Activated effector memory CD4-positive, alpha-beta T cell treated with Interleukin-2 at 50 U/mL for 16 hours (primary cell): ENCODE measurements at places on chromosomes 6 and 20.

- DNase-seq, result no peak
Observed at GRCh38 chr6:129609635-129610034, 100.3 kb downstream of the ARHGAP18 start.

DNA sequence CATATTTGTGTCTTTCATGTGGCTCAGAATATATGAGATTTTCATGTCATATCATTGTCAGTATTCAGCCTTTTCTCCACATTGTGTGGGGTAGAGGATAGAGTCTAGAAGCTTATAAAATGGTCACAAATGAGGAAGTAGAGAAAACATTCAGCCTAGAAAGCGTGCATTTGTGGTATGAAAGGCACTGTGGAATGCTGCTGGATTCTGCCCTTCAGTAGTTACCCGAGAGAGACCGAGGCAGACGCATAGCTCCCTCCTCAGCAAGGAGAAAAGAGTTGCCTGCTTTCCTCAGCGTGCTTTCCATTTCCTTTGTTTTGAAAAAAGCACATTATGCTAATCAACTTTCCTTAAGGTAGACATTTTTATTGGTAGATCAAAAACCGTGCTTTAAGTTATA, 28.7 kb downstream of the MYB start:
- no peak for DNase-seq

DNA sequence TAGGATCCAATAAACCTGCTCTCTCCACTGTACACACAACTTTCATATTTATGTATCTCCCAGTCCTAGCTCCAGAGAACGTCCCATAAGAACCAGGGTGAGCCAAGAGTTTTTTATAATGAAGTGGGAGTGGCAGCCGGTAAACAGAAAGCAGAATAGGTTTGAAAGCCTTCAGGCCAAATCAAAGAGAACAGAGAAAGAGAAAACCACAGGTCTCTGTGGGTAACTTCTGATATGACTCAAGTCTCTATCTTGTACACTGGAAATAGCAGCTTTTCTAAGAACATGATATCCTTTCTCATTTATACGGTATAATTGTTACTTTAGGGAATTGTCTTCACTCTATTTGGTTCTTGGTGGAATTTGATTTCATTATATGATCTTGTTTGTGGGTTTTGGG, 273.6 kb downstream of the PACRG start:
- DNase-seq, result no peak

DNA sequence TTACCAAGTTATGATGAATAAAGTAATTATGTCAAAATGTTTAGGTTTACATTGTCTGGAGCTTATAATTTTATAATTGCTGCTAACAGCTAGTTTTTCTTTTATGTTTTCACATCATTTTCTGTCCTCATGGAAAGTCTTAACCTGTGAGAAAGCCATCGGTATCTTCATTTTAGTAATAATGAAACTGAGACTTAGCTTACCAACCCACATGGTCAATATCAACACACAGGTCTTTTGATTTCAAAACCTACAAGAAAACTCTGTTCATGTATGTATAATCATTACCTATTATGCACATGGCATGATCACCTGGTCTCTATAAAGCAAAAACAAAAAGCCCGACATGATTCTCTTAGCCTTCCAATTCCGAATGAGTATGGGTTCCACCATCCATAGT, 61.9 kb downstream of the KCNQ5 start:
- no peak for DNase-seq

DNA sequence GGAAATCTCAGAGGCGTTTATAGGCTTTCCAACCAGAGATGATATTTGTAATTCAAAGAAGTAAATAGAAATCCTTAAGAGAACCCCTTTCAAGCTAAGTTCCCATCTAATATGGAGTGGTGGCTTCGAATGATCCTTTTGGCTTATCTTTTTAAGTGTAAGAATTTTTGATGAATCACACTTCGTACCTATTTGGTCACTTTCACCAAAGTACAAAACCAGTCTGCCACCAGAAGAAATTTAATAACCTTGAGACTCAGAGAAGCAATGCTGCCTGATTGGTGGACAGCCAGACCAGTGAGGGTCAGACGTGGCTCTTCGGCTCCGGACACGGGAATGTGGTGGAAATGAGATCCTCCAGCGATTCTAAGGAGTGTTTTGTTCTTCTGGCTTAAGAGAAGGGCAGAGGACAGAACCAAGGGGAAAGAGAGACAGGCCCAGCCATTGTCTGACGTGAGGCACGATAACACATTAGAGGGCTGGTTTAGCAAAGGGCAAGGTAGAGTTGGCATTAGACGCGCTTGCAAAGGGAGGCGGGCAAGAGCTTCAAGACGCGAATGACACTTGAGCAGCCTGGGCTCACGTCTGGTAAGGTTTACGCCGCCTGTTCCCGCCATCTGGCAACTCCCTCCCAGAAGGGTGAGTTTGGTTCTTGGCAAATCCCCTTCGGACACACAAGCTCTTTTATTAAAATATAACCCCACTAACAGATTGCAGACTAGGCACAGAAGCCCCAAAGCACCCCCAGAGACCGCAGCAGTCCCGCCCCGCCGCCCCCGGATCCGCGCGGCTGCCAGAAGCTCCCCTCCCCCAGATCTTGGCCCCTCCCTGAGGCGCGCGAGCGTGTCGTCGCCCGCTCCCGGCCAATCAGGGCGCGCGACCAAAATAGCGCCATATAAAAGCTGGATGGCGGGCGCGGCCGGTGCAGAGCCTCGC, 50.0 kb upstream of the EZR start:
- peak; percentile 95 for DNase-seq

DNA sequence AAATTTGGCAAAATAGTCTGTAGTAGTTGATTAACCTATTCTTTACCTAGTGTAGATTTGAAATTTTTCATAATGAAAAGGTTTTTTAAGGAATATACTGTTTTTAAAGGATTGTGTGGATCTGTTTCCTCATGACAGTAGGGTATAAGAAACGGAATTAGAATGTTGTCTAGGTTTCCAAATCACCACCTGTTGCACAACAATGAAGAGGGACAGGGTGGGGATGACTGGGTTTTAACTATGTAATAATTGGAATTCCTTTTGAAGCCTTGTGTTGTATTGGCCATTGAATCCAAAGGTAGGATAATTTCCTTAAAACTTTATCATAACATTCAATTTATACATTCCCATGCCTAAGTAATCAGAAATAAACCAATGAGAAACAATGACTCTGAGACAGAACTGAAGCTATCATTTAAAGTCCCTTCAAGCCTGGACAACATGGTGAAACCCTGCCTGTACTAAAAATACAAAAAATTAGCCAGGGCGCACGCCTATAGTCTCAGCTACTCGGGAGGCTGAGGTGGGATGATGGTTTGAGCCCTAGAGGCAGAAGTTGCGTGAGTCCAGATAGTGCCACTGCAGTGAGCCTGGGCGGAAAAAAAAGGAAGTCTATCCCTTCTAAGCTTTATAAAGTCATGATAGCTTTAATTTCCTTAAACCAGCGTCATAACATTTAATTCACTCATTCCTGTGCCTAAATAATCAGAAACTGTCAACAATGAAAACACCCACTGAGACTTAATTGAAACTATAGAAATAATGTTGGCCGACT, 18.3 kb upstream of the SLC17A5 start:
- DNase-seq, result no peak

- no peak for DNase-seq
Observed at GRCh38 chr6:155341130-155341828, 27.0 kb upstream of the TFB1M start.

DNA sequence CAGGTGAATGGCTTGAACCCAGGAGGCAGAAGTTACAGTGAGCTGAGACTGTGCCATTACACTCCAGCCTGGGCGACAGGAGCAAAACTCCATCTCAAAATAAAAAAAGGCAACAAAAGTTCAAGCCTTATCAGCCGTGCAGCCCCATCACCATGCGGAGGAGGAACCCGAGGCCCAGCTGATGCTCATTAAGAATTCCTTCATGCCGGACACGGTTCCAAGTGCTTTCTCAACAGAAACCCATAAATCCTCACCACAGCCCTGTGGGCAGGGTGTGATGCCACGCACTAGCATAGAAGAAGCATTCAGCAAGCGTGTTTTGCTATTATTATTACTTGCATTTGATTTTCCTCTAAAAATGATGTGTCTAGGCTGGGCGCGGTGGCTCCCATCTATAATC, 56.3 kb downstream of the PREX1 start:
- no peak for DNase-seq

DNA sequence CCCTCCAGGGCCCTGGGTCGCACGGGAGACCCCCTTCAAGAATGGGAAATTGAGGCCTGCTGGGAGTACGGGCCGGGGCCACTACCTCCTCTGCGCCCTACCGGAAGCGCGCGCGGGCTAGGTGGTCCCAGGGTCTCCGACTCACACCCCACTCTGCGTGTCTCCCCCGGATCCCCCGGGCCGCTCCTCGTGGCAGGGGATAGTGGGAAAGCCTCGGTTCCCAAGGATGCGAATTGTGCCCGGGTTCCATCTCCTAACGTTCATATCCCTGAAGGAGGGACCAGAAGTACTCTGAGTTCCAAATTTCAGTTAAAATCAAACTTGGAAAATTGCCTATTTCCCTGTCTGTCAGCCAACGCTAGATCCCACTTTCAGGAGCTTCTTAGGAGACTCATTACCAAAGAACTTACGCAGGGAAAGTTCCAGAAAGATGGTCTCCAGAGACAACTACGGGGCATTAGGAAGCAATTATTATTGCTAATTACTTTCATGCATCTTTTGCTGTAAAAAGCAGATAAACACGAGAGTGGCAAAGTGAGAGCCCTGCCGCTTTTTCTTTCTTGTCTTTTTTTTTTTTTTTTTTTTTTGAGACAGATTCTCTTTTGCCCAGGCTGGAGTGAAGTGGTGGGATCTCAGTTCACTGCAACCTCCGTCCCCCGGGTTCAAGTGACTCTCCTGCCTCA, 858 bp downstream of the FAM83D start:
- no peak for DNase-seq

- DNase-seq, result no peak
Observed at GRCh38 chr6:27720607-27721580, 191.3 kb downstream of the OR2B2 start.

- DNase-seq, result no peak
Observed at GRCh38 chr6:21201637-21202350, 391.8 kb upstream of the SOX4 start.

DNA sequence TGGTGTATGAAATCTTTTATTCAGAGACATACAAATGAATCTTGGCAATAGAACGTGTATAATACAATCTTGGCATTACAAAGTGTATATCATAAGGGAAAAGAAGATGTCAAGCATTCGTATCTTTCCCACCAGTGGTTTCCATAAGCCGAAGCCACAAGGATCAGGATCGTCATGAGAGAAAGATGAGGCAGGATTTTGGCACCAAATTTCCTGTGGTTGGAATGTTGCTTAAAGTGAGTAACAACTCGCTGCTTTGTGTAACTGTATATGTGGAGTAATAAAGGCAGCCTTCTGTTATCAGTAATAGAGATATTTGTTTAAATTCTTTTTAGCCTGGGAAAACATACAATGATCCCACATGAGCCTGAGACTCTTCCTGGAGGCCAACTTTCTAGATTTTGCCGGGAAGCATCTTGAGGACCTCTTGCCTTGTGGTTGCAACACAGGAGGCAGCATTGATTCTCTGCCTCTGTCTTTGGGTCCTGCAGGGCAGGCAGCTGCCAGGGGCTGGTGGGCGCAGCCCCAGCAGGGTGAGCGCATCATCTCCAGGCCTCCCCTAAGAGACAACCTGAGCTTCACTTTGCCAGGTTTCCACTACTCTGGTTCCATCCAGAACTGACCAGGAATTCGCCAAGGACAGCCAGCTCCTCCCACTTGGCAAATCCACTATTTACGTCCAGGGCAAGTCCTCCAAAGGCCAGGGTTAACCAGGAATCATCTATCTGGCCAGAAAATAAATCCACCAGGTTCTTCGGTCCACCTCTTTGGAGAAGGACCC, 230.9 kb upstream of the SULF2 start:
- no peak for DNase-seq

- no peak for DNase-seq
Observed at GRCh38 chr20:5191829-5192569, 65.2 kb downstream of the CDS2 start.

DNA sequence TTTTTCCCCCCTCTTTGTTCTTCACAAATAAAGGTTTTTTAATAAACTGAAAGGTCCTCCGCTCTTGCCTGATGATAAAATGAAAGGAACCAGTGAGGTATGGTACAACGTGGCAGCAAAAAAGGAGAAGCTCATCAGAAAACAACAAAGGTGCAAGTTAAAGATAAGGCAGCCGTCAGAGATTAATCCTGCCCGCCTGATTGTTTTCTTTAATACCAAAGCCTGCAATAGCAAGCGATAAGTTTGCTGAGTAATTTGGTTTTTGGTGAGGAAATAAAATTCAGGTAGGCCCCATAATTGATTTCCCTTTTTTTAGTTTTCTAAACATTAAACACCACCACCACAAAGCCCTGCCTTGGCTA, 177.9 kb downstream of the MBOAT1 start:
- no peak for DNase-seq

DNA sequence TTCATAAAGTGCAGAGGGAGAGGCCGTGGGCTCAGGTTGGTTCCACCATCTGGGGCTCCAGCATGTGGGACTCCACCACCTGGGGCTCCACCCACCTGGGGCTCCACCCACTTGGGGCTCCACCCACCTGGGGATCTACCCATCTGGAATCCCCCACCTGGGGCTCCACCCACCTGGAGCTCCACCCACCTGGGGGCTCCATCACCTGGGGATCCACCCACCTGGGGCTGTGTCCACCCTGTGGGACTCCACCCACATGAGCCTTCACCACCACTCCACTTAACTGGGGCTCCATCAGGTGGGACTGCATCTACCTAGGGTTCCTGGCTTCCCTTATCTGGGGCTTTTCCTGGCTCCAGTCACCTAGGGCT, 226.0 kb upstream of the CDYL start:
- no peak for DNase-seq

GRCh38 chr6:1278061-1278720, 33.7 kb upstream of the FOXQ1 start:
- no peak for DNase-seq

- DNase-seq, result no peak
Observed at GRCh38 chr6:96075826-96076225, 60.1 kb downstream of the FUT9 start.

- no peak for DNase-seq
Observed at GRCh38 chr6:170165085-170165470, 125.8 kb downstream of the DLL1 start.

- DNase-seq, result no peak
Observed at GRCh38 chr6:17390276-17390675, 3.1 kb upstream of the CAP2 start.

DNA sequence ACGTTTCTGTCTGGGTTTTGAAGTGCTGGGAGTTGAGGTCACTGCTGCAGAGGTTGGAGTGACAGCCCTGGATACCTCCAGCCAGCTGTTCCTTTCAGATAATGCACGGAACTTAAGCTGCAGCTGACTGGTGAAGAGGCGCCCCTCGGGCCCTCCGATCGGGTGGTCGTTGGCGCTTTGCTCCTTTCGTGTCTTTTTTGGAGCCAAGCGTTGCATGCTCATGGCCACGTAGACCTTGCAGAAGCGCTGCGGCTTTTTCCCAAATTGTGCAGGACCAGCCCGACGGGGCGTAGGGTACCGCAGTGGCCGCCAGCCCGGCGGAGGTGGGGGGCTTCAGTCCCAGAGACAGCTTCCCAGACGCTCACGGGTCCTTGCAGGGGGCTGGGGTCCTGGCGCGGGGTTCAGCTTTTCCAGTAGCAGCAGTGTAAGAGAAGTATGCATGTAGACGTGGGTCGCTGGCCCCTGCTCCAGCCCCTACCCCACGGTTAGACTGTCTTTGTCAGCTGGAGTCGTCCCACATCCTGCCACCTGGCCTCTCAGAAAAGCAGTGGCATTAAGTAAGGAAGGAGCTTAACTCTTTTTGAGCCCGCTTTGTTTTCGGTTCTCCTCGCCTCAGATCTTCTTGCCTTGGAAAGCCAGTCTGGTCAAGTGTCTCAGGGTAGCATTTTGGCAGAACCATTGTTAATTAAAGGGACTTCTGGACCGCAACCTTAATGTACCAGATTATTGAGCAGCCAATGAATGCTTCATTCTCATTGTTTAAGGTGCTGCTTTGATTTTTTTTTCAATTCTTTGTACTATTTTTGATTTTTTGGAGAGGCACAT, 838 bp downstream of the TNFAIP3 start:
- peak; percentile 36 for DNase-seq
